ENCODE measurements at places on chromosomes 1 and 21.

DNA sequence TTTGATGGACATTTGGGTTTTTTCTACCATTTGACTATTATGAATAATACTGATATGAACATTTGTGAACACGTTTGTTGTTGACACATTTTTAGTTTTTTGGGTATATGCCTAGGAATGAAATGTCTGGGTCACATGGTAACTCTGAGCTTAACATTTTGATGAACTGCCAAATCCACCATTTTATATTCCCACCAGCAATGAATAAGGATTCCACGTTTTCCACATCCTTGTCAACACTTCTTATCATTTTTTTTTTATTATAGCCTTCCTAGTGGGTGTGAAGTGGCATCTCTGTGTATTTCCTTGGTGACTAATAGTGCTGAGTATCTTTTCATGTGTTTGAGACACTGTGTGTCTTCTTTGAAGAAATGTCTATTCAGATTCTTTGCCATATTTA is 67.6 kb downstream of the RASAL2 start:
- DNase-seq = no peak

- DNase-seq = no peak
Observed at GRCh38 chr1:206048582-206048981, 4.4 kb upstream of the RHEX start.

DNA sequence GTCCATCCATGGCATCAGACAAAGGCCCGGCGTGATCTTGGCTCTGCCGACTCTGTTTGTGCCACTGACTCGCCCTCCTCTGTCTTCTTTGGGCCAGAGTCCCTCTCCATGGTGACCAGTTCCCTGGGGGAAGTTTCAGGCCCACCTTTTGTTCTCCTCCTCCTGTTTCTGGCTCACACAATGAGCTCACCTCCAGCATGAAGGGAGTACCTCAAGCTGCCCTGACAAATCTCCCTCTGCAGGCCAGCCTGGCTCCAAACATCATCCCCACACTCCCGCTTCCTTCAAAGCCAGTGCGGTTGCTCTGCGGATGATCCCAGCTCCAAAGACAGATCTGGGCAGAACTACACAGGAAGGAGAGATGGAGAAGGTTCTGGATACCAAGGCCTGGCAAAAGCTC is 576.6 kb downstream of the NPHP4 start:
- no peak for DNase-seq

DNA sequence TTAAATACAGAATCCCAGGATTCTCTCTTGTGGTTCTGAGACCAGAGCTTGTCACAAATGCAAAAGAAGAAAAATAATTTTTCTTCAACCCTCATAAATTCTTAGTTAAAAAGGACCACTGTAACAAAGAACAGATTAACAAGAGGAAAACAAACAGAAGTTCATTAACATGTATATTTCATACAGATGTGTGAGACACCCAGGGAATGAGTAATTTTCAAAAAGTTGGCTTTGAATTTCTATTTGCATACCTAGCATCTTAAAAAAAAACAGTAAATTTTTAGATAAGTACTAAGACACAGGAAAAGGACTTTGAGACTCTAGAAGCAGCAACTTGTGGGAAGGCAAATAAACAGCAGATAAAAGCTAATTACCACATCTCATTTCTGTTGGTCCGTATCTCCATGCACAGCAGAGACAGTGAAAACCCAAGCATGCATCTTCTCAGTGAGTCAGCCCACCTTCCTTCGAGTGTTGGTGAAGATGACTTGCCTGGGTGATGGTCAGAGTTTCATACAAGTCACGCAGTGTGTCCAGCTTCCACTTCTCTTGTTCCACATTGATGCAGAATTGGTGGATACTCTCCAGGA is 399.9 kb upstream of the ADAMTS5 start:
- DNase-seq = no peak

DNA sequence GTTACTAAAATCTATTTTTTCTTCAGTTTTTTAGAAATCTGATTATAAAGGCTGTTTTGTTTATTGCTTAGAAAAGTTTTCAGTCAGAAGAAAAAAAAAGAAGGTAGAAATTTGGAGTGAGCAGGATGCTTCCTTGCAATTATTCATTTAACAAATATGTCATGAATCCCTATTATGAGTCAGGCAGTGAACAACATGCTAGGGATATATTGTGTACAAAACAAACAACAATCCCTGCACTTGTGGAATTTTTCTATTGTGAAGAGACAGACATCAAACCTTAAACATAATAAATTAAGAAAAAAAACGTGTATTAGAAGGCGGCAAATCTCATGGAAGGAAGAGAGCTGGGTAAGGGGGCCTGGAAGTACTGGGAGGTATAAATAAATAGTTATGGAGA is 664.1 kb upstream of the CAMK1G start:
- no peak for DNase-seq

- DNase-seq = no peak
Observed at GRCh38 chr1:192709544-192709943, 73.6 kb downstream of the RGS13 start.

DNA sequence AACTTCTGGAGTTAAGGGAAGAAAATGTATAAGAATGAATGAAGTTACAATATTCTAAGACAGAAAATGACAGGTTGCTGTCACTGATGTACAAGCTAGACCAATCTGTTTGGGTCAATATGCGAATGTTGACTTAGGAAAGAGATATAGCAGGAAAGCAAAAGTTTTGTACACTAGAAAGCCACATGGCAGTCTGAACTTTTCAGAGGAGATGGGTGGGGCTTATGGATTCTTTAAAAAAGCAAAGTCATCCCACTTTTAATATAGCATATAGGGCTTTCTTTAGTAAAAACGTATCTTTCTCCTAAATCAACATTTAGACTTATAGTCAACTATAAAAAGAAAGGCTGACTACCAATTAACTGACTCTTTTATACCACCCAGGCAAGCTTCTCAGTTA is 381.2 kb downstream of the PTPRC start:
- DNase-seq = no peak

DNA sequence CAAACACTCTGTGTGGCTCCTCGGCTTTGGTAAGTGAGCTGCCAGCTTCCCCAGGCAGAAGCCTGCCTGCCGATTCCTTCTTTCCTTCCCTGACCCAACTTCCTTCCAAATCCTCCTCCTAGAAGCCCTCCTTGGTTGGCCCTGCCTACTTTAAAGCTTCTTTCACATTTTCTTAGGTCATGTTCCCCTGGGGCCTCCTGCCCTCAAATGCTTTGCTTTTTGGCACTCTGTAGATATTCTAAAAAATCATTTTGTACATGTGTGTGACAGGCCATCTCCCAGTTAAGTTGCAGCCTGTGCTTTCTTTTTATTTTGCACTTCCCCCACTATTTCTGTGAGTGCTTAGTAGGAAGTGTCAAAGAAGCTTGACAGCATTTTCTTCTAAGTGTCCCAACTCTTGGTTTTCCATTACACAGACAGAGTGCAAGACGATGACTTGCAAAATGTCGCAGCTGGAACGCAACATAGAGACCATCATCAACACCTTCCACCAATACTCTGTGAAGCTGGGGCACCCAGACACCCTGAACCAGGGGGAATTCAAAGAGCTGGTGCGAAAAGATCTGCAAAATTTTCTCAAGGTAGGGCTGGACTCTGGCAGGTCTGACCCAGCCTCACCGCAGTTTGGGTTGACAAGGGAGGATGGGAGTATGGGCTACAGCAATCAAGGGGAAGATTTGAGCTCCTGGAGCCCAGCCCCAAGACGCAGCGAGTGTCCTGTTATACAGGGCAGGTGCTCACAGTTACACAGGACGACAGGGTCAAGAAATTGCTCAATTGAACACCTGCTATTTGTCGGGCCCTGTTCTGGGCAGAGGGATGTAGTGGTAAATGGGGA is at the start of gene S100A9:
Gene S100A9, plus strand, starts transcription at position 2 of the 838 bp plus-strand sequence. Its CDS starts 430 bp downstream, at position 432.
- DNase-seq = no peak

GRCh38 chr1:164718821-164719220 is 159.8 kb downstream of the PBX1 start:
- no peak for DNase-seq

- no peak for DNase-seq
Observed at GRCh38 chr1:97252076-97252475, 530.5 kb downstream of the PTBP2 start.

DNA sequence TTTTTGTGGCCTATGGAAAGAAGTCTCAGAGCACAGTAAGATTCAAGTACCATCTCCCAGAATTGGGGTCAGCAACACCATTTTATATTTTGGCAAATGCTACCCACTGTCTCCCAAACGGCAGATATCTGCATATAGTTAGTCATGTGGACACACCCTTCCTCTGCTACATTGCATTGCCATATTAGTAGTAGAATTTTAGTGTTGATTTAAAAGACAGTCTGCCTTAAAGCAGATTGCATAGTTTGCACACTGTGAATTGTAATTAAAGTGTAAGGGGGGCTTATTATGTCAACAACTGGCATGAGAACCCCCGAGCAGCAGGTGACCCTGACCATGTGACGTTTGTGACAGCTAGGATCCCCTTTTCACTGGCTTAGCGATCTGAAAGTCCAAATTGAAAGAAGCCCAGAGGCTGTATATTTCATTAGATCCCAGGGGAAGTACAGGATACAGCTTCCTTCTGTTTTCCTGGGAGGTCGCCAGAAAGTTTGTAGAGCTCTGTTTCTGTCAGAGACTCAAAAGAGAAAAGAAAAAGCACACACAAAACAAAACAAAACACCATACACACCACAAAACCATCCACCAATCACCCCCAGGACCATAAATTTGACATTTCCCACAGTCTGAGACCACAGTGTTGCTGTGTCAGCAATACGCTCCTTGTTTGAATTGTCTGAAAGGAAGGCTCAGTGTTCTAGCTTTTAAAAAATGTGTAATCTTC is 172.4 kb downstream of the NFIA start:
- no peak for DNase-seq

- DNase-seq = no peak
Observed at GRCh38 chr1:39996396-39997004, 41.6 kb downstream of the MFSD2A start.

GRCh38 chr21:44767834-44768831 is 33.5 kb downstream of the UBE2G2 start:
- no peak for DNase-seq

- no peak for DNase-seq
Observed at GRCh38 chr1:234564035-234565029, 45.6 kb downstream of the IRF2BP2 start.

- no peak for DNase-seq
Observed at GRCh38 chr1:198001776-198002408, 84.7 kb downstream of the LHX9 start.

DNA sequence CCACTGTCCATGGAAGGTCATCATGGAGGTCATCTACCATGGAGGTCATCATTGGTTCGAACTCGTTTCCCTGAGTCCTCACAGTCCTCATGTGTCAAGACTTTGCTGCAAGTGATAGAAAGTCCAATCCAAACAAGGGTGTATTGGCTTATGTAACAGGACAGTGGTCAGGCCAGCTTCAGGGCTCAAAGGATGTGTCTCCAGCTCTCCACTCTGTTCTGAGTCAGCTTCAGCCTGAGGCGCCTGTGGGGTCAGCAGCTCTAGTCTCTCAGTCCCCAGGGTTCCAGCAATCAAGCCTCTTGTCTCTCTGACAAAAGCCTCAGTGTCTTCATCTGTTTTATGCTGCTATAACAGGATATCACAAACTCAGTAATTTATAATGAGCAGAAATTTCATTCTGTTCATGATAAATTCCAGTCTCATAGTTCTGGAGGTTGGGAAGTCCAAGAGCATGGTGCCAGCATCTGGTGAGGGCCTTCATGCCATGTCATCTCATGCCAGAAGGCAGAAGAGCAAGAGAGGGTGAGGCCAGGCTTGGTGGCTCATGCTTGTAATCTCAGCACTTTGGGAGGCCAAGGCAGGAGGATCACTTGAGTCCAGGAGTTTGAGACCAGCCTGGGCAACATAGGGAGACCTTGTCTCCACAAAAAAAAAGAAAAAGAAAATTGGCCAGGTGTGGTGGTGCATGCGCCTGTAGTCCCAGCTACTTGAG is 19.5 kb downstream of the A3GALT2 start:
- no peak for DNase-seq

- peak; percentile 14 for DNase-seq
Observed at GRCh38 chr1:153849487-153850185, 73.1 kb downstream of the GATAD2B start.

DNA sequence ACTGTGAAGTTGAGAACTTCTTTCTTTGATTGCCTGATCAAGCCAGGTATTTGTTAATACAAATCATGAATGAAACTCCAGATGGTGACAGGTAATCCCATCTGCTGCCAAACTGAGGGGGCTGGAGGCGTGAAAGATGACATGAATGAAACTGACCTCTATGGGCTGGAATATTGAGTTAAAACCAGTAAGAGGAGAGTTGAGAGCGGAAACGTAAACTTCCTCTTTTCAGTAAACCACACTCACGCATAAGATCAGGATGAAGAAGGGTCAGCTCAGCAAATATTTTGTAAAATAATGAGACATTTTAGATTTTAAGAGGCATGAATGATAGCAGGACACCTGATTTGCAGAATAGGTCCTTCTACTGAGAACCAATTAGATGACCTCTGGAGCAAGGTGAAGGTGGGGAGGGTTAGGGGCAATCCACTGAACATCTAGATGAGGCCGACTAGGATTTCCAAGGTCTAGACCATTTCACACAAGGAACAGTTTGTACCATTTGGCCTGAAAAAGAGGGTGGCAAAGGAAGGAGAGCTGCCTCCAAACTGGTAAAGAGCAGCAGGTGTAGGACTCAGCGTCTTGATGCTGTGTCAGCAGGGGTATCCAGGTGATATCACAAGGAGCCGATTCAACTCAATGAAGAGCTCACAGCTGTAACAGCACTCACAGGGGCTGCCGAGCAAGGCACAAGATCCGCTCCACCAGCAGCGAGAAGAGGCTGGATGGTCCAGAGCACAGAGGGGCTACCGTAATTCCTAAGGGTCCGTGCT is 132.6 kb downstream of the NTPCR start:
- no peak for DNase-seq
